ENCODE measurements at places on chromosomes 2 and 18. TPM values are rescaled to one million over a fixed set of nuclear protein-coding genes. Genes with fewer than 3 reads are reported as not detected.

GRCh38 chr2:156333951-156334495, 1.5 kb upstream of the NR4A2 start:
- DNase-seq, result no peak

DNA sequence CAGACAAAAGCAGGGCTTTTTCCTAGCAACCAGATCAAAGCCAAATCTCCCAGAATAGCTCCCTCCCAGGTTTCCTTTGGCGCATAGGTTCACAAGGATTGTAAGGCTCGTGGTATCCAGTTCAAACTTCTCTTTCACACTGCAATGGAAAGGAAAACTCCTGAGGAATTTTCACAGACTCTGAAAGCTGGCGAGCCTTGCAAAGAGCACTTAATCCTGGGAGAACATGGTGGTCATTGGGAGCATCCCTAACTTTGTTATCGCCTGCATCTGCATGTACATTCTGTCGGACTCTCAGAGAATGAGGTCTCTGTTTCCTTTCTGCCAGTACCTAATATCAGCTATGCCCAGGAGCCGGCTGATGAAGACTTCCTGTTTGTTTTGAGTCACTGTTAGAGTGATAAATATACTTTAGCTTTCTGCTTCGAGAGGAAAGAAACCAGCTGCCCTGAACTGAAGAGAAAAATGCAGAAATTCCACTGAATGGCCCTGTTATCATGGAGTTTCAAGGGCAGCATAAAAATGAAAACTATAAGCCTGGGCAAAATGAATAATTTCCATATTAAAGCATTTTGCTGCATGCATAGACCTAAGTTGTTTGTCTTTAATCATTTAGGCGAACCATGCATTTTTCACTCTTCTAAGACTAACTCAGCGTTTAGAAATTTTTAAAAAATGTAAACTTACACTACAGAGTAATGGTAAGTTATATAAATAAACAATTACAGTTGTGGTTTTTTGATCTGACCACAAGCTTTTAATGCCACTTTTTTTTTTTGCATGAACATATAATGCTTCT, 76.4 kb upstream of the ZEB2 start:
- no peak for DNase-seq

DNA sequence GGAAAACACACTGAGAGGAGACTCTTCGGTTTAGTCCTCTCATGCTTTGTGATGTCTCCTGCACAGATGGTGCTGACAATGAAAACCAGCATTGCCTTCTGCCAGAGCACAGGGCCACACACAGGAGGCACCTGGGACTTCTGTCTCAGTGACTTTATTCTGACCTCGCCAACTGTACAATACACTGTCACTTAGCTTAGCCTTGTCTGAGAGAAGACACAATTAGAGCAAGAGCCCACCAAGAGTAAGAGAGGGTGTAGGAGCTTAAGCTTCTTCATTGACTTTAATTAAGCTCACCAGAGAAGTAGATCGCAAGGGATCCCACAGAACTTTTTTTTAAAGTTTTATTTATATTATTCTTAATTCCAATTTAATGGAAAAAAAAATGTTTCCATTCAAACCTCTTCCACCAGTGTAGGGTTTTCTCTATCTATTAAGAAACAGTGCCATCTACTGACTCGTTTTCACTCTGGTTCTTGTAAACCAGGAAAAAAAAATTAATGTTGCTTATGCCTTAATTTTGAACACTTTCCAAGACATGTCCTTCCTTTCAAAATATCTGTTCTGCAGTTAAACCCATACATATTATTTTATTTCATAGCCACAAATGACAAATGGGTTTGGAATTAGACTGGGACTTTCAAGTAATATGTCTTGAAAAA, 42.4 kb upstream of the DDX18 start:
- DNase-seq, result no peak

CYP1B1 gene
- 170 TPM for total RNA-seq
